ENCODE measurements at places on chromosomes 13 and 19.

DNA sequence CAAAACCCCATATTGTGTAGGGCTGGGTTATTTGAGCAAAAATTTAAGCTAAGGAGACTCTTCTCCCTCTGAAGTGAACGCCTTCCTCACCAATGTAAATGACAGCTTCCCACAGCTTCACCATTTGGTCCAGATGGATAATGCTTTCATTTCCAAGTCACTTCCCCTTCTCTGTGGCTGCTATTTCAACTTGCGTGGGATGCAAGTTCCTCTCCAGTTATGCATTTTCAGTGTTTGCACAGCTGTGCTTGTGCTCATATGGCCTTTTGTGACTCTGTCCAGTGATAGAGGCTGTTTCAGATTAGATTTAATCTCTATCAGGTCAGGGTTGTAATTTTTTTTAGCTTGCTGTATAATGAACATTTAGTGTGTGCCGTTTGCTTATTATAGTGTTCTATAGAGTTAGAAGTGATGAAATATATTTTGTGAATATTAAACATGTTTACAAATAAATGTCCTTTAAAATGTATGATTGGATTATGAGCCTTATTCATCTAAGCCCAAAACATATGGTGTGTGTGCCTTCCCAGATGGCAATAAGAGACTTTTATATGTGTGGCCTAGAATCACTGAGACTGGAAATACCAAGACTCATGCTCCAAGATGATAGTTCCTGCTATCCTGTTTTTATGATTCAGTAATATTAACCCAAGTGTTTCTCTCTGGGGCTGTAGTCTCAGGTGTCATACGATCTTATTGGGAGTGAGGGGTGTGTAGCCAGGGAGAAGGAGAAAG, 86.6 kb downstream of the TNFRSF19 start:
- DNase-seq: no peak

GRCh38 chr13:76717092-76717491, 169.1 kb downstream of the KCTD12 start:
- DNase-seq: no peak

GRCh38 chr19:17778251-17778967, 16.5 kb upstream of the B3GNT3 start:
- peak; percentile 58 for DNase-seq

- DNase-seq: no peak
Observed at GRCh38 chr19:31256593-31256960, 92.7 kb downstream of the TSHZ3 start.

DNA sequence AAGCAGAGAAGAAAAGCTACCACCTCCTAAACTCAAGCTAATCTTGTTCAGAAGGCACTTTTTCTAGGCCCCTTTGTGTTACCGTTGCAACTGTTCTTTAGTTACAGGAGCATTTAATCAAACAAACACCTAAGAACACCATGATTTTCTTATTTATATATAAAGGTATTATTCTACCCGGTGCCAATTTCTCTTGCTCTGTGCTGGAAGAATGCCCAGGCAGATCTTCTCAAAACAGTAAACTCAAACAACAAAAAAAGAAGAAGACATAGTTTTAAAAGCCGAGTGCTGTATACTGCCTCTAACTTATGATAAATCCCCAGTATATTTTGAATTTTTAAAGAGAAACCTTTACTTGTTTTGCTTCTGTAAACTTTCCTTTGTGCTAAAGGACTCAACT, 20.4 kb downstream of the SLC7A1 start:
- DNase-seq: no peak

GRCh38 chr19:41327076-41327575, 17.2 kb downstream of the CCDC97 start:
- DNase-seq: no peak

GRCh38 chr13:68850160-68850559, 1257.5 kb upstream of the ATXN8OS start:
- no peak for DNase-seq

DNA sequence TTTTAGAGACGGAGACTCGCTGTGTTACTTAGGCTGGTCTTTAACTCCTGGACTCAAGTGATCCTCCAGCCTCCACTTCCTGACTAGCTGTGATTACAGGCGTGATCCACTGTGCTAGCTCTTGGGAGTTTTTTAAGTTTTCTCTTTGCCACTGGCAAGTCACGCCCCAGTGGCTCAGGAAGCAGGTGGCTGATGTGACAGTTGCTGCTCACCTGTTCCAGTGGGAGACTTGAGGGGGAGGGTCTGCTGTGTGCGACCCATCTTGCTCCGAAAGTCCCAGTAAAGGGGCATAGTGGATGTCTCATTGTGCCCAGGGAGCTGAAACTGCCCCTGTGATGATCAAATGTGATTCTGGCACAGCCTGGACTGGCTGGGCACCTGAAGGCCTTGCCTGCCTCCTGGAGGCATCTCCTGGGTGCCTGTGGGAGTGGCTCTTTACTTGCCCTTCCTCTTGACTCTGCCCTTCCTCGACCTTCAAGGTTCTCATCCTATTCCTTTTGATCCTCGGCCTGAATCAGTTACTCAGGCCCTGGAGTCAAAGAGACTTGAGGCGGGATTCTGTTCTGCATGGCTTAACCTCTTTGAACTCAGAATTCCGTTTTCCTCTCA, 7.8 kb downstream of the SMARCA4 start:
- DNase-seq: no peak

- DNase-seq: no peak
Observed at GRCh38 chr19:4843647-4843965, 12.1 kb upstream of the TICAM1 start.

DNA sequence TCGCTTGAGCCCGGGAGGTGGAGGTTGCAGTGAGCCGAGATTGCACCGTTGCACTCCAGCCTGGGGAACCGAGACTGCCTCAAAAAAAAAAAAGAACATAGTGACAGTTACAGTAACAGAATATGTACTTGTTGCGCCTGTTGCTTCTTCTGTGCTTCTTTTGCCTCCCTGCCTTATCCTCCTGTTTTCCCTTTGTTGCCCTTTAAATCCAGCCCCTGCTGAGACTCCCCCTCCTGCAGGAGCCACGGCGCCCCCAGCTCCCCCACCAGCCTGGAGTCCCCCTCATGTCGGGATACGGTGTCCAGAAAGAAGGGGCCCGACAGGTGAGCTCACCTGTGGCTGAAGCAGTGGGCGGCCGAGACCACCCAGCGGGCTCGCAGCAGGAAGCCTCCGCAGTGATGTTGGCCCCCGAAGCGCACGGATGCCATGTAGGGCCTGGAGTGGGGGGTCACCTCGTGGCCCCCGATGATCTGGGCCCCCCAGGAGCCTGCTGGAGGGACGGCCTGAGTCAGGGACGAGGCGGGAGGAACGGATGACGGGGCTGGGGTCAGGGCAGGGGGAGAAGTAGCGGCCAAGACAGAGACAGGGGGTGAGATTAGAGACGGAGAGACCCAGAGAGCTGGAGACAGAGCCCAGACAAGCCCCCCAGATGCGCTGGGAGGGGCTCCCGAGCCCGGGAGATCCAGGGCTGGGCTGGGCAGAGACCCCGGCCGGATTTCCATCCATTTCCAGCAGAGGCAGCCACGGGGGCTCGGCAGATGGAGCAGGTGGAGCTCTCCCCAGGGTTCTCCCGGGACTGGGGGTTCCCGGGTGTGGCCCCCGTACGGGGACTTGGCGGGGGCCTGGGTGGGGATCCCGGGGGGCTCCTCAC, 536 bp downstream of the PRSS57 start:
- DNase-seq: no peak

DNA sequence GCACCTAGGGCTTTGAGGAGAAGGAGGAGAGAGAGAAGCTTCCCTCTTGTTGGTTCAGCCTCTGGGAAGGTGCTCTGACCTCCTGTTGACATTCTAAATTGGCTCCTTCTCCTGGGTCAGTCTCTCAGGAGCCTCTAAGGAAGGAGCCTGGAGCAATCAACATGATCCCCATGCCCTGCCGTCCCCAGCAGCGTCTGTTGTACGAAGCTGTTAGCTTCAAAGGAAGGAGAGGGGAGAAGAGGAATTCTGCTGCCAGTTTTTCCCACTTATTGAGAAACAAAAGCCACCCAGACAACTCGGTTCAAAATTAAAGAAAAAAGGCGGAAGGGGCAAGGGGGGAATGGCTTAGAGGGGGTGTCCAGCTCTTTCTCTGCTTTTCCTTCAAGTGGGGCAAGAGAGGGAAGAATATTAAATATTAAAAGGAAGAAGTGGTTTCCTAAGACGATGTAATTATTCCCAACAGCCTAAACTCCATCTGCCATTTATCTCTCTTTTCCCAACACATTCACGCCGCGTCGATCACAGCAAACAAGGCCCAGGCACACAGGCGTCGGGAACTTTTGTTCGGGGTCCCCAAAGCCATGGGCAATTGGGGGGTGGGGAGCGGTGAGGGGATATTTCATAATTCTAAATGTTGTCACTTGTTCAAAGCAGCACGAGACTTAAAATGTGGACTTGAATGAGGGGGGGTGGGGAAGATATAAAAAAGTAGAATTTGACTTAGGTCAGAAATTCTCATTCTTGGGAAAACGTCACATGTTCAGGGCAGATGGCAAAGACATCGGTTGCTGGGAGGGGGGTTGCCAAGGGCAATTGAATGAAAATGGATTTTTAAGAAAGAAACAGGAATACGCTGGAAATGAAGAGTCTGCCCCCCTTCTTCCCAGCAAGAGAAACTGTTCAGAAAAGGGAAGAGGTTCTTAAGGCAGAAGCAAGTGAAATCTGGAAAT, 116.8 kb upstream of the CACNA1A start:
- no peak for DNase-seq

- no peak for DNase-seq
Observed at GRCh38 chr19:49761249-49761624, 1.9 kb downstream of the TSKS start.

DNA sequence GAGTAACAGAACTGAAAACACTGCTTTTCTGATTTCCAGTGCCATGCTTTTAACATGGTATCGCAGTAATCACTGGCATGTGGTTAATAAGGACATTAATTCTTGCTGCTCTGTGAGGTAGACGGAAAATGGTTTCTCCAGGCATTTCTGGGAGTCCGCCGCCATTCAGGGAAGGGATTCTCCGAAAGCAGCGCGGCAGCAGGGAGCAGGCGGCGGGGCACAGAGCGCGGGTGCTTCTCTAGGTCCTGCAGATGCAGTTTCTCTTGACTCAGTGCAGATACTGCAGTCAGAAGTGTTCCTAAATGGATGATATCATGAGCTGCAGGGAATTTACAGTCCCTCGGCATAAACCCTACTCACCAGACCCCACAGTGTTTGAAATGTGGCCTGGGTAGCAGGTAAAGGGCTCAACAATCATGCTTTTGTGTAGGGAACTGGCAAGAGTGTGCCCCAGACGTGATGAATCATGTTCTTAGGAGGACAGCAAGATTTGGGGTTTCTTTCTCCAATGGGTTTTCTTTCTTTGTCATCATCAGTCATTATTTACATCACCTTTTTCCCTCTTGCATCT, 338.6 kb upstream of the ARGLU1 start:
- DNase-seq: no peak

- no peak for DNase-seq
Observed at GRCh38 chr13:97298816-97299215, 76.7 kb downstream of the MBNL2 start.

DNA sequence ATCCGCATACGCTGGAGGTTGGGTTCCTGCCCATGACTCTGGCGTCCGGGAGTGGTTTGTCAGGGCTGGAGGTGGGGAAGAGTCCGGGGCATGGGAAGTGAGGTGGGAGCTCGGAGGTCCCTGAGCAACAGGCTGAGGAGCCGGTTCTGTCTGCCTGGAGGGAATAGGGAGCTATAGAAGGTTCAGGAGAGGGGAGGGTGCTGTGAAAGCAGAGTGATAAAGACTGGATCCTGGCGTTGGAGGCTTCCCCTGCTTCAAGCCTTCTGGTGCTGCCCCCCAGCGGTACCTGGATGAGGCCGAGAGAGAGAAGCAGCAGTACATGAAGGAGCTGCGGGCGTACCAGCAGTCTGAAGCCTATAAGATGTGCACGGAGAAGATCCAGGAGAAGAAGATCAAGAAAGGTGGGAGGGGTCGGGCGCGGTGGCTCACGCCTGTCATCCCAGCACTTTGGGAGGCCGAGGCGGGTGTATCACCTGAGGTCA, 2.6 kb downstream of the HMG20B start:
- DNase-seq: peak; percentile 64

- peak; percentile 11 for DNase-seq
Observed at GRCh38 chr13:113879494-113880360, 15.9 kb upstream of the GAS6 start.

GRCh38 chr19:34523408-34523807, 41.9 kb downstream of the WTIP start:
- DNase-seq: no peak

- no peak for DNase-seq
Observed at GRCh38 chr13:113417008-113417751, 36.1 kb downstream of the ADPRHL1 start.

GRCh38 chr13:51623473-51623872, 39.2 kb downstream of the WDFY2 start:
- DNase-seq: no peak

- DNase-seq: no peak
Observed at GRCh38 chr13:99709134-99709533, 207.9 kb downstream of the TM9SF2 start.

- DNase-seq: no peak
Observed at GRCh38 chr19:371501-372168, 27.0 kb upstream of the MIER2 start.

DNA sequence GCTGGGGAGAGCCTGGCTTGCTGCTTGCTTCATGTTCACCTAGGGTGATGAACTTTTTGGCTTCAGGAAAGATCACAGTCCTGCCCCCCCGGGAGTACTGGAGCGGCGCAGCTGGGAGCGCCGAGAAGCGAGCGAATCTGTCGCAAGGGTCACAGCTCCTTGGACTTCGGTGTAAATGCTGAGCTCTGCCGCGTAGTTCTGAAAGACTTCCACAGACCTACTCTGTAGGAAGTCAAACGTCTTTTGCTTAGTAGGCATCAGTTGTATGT, 2.7 kb downstream of the ING1 start:
- DNase-seq: no peak

DNA sequence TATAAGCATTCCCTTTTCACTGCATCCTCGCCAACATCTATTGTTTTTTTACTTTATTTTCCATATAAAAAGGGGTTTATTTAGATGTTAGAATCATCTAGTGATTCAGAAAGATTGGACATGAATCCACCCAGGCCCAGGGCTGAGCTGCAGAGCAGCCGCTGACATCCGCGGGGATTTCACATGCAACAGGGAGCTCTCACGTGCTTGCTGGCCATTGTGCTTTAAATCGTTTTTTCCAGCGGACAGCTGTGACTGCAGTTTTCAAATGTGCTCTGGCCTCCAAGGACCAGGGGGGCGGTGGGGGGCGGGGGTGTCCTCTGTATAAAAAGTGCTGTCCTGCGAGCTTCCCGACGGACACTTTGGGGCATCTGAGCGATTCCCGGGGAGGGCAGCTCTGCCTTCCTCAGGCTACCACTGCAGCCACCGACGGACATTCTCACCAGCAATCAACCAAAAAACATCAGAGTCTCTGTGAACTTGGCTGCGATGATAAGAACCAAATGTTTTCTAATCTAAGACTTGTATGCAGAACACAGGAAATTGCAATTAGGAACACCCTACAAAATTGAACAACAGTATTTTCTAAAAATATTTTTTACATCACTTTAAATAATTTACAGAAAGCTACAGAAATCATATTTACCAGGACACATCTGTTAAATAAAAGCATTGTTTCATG, 12.6 kb downstream of the RB1 start:
- DNase-seq: no peak

- DNase-seq: peak; percentile 10
Observed at GRCh38 chr19:4380254-4380727, 20.1 kb downstream of the SH3GL1 start.

- DNase-seq: peak; percentile 59
Observed at GRCh38 chr13:28136916-28137315, 1.4 kb upstream of the PAN3 start.

Measured in cerebellar cortex (tissue), 1 donor.